Effector memory CD4-positive, alpha-beta T cell (primary cell): ENCODE measurements at places on chromosomes 5 and 9.

DNA sequence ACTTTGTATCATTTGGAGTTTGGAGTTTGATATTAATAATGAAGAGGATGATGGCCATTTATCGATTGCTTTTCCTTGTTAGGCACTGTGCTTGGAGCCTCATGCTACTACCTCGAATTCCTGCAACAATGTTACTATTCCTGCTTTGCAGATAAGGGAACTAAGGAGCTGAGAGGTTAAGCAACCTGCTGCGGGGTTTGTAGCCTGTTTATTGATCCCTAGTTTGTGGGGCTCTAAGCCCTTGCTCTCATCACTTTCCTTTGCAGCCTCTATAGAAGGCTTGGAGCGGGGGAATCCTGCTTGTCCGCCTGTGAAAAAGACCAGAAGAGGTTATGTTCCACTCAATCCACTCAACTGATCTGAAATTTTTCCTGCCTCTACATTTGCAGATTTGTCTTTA, 15.8 kb downstream of the ARHGEF28 start:
- H3K4me1 ChIP-seq, result no peaks in the 10 kb centered on the region
- H3K27ac ChIP-seq, result no peak overlapping the region
- no peaks in the 10 kb centered on the region for H3K36me3 ChIP-seq
- no peak for DNase-seq

DNA sequence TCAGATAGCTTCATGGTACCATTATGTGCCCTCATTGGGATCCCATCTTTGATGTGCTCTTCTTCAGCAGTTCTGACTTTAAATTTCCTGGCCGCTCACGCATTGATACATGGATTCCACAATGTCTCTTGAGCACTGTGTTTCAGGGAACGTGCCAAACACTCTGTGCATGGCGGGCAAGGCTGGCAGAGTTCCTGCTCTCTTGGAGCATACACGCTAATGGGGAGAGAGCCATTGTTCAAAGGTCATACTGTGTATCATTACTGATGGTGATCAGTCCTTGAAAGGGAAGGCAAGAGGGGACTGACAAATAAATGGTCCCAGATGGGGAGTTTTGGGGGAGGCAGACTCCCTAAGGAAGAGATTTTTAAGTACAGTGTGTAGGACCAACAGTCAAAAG, 52.3 kb downstream of the AMBP start:
- H3K27ac ChIP-seq, result no peak overlapping the region
- H3K36me3 ChIP-seq, result no peaks in the 10 kb centered on the region
- no peak overlapping the region for H3K4me3 ChIP-seq
- H3K4me1 ChIP-seq, result no peaks in the 10 kb centered on the region

- H3K36me3 ChIP-seq, result no peaks in the 10 kb centered on the region
- H3K27ac ChIP-seq, result no peak overlapping the region
- no peak overlapping the region for H3K4me3 ChIP-seq
- no peak for DNase-seq
- H3K4me1 ChIP-seq, result no peaks in the 10 kb centered on the region
Measured at GRCh38 chr5:102701748-102702147, 53.4 kb upstream of the PAM start.

DNA sequence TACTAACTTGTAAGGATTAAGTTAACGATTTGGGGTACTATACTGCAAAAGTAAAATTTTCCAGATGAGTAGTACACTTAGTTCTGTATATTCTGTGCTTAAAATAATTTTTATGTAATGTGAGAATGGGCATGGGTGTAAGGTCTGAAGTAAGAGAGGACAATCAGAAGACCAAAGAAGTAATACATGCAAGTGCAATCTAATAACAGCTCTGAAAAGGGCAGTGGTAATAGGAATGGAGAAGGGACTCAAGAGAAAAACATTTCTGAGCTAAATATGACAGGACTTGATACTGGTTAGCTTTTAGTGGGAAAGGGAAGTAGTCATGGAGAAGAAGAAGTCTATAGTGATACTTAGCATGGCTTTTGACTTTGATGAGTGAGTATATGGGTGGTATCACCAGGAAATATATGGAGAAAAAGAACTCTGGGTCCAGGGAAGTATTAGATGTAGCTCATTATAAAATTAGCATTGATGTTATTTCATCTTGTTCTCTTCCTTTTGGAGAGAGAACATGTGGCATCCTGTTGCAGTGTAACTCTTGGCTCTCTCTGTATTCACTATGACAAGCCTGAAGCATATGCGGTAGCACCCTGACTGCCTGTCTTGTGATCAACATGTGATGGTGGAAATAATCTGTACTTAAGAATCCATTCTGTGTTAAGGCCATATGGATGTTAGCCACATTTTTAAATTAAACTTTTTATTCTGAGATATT, 60.5 kb downstream of the ERCC6L2 start:
- H3K36me3 ChIP-seq, result peaks cover 10% of the 10 kb centered on the region
- DNase-seq, result no peak
- no peaks in the 10 kb centered on the region for H3K4me1 ChIP-seq
- H3K27me3 ChIP-seq, result no peaks in the 10 kb centered on the region
- no peak overlapping the region for H3K27ac ChIP-seq

DNA sequence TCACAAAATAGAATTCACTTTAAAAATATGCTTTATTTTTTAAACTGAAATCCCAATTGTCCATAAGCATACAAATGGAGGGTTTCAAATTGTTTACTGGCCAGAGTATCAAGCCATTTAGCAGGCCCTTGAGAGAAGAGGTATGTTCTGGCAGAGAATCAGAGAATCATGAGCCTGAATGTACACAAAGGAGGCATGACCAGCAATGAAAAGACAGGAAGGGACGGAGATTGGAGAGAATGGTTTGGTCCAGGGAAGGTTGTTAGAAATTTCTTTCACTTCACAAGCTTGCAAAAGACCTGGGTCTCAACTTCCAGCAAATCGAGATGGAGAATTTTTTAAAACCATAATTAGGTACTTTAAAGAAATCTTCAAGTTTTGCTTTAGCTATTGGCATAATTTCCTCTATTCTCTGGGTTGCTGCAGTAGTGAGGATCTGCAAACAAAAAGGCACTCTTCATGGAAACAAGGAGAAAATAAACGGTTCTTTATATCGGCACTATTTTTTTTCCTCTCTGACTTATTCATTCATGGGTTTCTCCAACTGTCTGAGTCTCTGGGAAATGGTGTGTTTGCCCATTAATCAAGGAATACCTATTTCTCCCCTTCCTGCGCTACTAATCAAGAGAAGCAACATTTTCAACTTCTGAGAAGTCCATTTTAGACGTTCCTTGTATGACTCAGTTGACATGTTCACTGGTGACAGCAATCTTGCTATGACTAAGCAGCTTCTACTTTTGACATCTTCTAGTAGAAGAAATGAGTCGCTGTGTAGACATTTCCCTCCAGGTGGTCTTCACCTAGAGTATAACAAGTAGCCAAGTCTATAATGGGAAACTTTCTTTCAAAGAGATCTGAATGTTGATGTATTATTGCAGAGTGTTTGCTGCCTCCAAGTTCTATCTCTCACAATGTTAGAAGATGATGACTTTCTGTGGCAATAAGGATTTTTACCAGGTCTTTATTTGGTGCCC, 23.1 kb upstream of the ERCC6L2 start:
- H3K4me1 ChIP-seq, result no peaks in the 10 kb centered on the region
- no peak overlapping the region for H3K4me3 ChIP-seq
- no peaks in the 10 kb centered on the region for H3K27me3 ChIP-seq
- no peak for DNase-seq
- H3K27ac ChIP-seq, result no peak overlapping the region
- no peaks in the 10 kb centered on the region for H3K36me3 ChIP-seq

DNA sequence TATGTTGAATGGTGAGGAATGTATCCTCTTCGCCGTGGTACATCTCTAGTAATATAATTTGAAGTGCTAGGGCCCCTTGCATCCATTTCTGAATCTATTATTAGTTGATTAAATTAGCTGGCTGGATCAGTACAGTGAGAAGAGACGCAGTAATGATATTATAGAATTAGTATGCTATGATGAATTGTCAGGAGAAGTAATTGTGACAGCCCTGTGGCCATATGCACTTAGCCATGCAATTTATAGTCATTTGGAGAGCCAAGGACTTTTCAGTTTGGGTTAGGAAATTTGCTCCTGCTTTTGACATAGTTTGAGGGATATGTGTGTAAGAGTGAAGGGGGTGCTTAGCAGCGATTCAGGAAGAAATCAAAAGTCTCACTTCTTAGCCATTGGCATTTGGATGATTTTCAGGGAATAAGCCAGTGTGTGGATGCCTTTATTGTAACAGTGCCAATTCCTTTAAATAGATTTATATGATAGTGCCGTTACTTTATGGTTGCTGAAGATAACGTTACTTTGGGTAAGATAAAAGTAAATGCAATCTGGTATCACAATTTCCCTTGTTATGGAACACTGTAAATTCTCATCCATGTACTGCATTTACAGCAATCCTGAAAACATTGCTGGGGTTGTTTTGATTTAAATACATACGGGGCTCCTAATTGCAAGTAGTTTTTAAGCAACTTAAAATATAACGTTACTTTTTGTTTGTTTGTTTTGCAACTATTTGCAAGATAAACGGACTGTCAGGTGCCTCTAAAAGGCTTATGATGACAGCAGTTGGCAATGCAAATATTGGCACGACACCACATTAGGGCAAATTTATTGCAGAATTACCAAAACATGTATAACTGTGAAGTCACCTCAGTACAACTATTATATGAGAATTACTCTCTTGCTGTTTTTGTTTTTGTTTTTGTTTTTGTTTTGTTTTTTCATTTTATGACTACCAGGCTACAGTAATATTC, 875.4 kb upstream of the WWC1 start:
- H3K4me3 ChIP-seq, result no peak overlapping the region
- H3K36me3 ChIP-seq, result no peaks in the 10 kb centered on the region
- no peaks in the 10 kb centered on the region for H3K4me1 ChIP-seq
- no peaks in the 10 kb centered on the region for H3K27me3 ChIP-seq
- no peak for DNase-seq

- H3K27ac ChIP-seq, result no peak overlapping the region
- no peak overlapping the region for H3K4me3 ChIP-seq
- H3K4me1 ChIP-seq, result no peaks in the 10 kb centered on the region
Measured at GRCh38 chr5:168706655-168707069, 127.5 kb upstream of the PANK3 start.

GRCh38 chr5:112025757-112026156, 268.8 kb upstream of the NREP start:
- H3K27ac ChIP-seq, result no peak overlapping the region
- no peak for DNase-seq
- no peak overlapping the region for H3K4me3 ChIP-seq

DNA sequence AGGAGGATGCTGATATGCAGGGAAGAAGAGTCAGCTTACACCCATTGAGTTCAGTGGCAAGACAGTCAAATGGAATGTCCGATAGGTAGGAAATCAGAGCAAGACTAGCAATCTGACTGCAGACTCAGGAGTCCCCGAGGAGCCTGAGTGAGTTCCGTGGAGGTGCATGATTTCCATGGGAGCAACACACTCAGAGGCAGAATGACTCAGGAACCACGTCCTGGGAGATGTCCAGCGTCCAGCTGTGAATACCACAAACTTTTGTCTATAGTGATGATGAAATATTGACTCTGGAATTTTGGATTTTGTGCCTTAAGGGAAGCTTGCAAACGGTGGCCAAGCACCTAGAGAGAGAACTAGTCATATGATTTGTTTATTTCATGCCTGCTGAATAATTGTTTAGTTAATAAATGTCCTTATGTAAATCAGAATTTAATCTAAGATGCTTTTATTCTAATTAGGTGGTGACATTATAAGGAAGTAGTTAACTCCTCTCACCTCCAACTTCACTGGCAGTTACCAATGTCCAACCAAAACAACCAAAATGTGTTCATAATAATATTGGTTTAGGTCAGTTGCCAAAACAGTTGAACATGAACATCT, 100.4 kb downstream of the PDE4D start:
- no peak overlapping the region for H3K27ac ChIP-seq
- no peaks in the 10 kb centered on the region for H3K4me1 ChIP-seq
- H3K4me3 ChIP-seq, result no peak overlapping the region
- H3K36me3 ChIP-seq, result no peaks in the 10 kb centered on the region
- H3K27me3 ChIP-seq, result no peaks in the 10 kb centered on the region

- DNase-seq, result no peak
- H3K36me3 ChIP-seq, result no peaks in the 10 kb centered on the region
- H3K4me3 ChIP-seq, result no peak overlapping the region
- H3K27me3 ChIP-seq, result no peaks in the 10 kb centered on the region
- no peaks in the 10 kb centered on the region for H3K4me1 ChIP-seq
- no peak overlapping the region for H3K27ac ChIP-seq
Measured at GRCh38 chr5:81904861-81905260, 67.0 kb upstream of the ATG10 start.

GRCh38 chr9:77019236-77019925, at the start of gene FOXB2:
Gene FOXB2, plus strand, starts transcription at chr9:77019655. Its CDS starts 0 bp downstream, at chr9:77019655.
- DNase-seq, result no peak
- H3K4me1 ChIP-seq, result peaks cover 18% of the 10 kb centered on the region
- H3K36me3 ChIP-seq, result no peaks in the 10 kb centered on the region
- no peak within 1 kb of the TSS for H3K4me3 ChIP-seq
- peaks cover 55% of the 10 kb centered on the region for H3K27me3 ChIP-seq

GRCh38 chr5:173452119-173452905, 124.1 kb upstream of the STC2 start:
- no peak overlapping the region for H3K27ac ChIP-seq
- no peaks in the 10 kb centered on the region for H3K36me3 ChIP-seq
- no peak overlapping the region for H3K4me3 ChIP-seq
- no peak for DNase-seq
- no peaks in the 10 kb centered on the region for H3K4me1 ChIP-seq

DNA sequence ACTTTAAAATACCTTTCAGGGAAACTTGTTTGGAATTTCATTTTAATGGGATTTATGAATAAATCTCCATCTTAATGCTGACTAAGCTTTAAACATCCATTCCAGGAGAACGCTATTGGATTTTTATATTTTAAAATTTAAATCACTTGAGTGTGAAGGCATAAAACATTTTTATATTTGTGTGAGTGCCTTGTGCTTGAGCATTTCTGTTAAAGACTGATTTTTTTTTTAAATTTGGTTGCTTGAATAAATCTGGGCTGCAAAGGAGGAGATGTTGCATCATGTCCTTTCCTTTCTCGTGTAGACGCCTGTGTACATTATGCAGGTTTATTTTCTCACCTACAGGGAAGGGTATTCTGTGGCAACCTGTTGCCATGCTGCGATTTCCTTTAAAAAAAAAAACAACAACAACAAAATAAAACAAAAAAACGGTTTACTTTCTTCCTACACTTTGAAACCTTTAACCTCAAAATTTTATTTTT, 108.1 kb downstream of the ZNF462 start:
- no peaks in the 10 kb centered on the region for H3K4me1 ChIP-seq
- H3K27me3 ChIP-seq, result no peaks in the 10 kb centered on the region
- no peak for DNase-seq
- no peaks in the 10 kb centered on the region for H3K36me3 ChIP-seq
- H3K27ac ChIP-seq, result no peak overlapping the region
